Caudate nucleus (tissue), 63 donors: ENCODE measurements at places on chromosomes 6 and 20.

- no peak for DNase-seq
Measured at GRCh38 chr6:163589387-163589786, 174.9 kb downstream of the QKI start.

DNA sequence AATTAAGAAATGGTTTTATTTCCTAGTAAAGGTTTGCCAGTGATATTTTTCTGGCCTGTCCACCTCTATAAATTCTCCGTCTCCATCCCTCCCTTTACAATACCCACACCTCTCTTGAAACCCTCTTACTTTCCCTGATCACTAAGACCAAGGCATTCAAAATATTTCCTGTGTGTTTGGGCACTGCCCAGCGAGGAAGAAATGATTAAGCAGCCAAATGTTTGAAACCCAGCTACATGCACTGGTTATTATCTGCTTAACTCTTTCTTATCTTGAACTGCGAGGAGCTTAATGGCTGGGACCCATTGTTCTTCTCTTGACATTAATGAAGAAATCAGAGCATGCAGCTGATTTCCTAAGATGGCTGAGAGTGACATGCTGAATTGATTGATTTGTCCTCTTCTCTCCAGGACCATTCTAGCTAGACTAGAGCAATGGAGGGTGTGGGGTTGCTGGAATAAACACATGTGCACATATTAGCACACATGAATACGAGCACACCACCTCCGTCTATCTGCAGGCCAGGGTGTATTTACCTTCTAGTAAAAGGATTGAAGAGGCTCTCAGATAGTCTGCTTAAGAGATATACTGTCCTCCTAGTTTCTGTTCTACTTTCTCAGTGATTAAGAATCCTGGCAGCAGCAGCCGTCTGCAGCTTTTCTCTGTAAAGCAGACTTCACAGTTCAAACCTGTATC is 46.1 kb upstream of the PRDM1 start:
- DNase-seq = no peak

GRCh38 chr6:36109092-36109491 is 21.2 kb upstream of the MAPK13 start:
- DNase-seq = no peak

- no peak for DNase-seq
Measured at GRCh38 chr20:39935901-39936300, 753.1 kb downstream of the MAFB start.

DNA sequence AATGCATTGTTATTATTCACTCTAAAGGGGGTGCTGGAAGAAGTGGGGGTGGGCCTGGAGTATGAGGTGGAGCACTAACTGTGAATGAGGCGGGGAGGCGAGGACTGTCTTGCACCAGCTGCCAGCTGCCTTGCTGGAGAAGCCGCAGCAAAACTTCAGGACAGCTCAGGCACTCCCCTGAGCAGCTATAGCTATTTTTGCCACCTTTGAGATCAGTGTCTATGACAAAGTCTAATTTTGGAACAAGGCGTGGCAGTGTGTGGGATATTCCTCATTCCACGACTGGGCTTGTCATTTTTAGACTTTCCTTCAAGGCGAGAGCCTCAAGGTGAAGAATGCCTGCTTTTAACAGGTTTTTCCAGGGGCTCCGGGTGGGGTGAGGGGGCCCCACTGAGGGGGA is 143.8 kb downstream of the DOK5 start:
- DNase-seq = peak; percentile 48

DNA sequence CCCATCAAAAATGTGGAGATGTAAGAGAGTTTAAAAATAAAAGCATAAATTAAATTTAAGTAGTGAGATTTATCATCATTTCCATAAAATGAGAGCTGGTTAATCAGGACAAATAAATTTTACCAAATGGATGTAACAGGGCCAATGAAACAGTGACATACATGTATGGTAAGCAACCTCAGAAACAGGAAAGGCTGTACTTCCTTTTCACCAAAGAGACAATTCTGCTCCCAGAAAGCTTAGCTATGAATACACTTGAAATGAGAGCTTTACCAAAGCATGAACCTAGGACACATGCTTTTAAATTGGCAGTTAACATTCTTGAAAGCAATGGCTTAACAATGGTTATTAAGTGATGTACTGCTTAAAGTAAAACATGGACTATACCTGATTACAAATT is 12.1 kb upstream of the UBE2J1 start:
- DNase-seq = no peak

DNA sequence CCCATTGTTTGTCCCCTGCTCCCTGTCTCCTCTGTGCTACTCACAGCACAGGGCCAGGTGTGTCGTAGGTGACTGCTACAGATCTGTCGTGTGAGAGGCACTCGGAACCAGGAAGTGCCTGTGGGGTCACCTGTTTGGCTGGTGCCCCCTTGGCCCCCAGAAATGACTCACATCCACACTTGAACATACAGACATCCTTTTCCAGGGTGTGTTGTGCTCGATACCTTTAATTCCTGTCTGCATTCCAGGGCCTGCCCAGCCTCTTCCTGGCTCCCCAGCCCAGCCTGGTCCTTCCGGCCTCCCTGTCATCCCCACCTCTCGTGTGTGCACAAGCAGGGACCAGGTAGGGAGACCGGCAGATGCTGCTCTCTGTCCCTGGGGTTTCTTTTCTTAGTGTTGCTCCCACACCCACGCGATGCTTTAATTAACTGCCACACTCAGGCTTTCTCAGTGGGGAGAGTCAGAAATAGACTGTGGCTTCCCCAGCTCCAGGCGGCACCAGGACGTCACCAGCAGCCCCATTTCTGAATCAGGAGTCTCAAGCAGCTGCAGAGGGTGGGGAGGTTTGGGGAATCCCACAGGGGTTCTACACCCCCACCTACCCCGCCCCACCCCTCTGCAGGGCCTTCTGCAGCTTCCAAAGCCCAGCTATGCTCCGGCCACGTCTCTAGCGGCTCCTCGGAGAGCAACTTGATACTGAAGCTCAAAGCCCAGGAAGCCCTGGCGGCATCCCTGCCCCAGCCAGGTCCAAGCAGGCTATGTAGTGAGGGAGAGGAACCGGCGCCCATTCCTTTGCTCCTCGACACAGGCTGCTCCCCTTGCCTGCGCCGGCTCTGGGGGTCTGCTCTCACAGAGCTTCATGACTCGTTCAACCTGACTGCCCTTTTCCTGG is 102.2 kb downstream of the SYCP2 start:
- DNase-seq = no peak

GRCh38 chr20:63624486-63624885 is 2.4 kb downstream of the GMEB2 start:
- no peak for DNase-seq

- DNase-seq = no peak
Measured at GRCh38 chr6:145155873-145156782, 579.2 kb downstream of the EPM2A start.

DNA sequence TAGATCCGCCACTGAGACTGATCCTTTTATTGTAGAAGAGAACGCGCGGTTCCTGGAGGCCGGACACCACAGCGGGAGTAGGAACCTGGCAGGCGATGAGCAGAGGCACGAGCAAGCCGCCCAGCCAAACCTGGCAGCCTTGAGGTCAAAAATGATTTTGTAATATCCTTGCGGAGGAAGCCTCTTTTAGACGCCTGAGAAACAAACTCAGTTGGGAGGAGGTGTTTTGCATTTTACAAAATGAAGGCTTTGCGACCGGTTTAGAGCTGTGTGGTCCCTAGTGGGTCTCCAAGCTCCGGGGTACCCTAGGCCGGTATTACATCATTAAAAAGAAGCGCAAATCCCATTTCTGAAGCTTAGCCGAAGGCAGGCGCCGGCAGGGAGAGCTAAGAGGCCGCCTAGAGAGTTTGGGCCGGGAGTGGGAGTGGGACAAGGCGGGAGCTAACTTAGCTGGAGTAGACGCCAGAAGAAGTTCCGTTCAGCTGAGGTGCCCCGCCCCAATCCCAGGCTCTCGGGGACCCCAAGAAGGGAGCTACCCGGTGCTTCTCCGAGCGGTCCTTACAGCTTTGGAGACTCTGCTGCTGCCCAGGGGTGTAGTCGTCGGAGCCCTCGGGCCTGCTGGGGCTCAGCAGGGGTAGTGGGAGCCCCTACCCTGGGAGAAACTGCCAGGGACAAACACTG is 1.9 kb upstream of the TBX18 start:
- no peak for DNase-seq

GRCh38 chr6:4503700-4504099 is 272.5 kb upstream of the CDYL start:
- no peak for DNase-seq

DNA sequence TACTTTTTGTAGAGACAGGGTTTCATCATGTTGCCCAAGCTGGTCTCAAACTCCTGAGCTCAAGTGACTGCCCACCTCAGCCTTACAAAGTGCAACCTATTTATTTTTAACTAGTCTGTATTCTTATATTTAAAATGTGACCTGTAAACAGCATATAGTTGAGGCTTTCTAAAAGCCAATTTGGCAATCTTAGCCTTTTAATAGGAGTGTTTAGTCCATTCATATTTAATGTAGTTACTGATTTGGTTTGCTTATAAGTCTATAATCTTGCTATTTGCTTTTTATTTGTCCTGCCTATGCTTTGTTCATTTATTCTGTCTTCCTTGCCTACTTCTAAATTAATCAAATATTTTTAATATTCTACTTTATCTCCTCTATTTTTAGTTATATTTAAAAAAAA is 15.0 kb upstream of the SOX4 start:
- DNase-seq = no peak

GRCh38 chr6:34912715-34913464 is 23.8 kb downstream of the ANKS1A start:
- DNase-seq = no peak

- no peak for DNase-seq
Measured at GRCh38 chr20:37956107-37956585, 53.2 kb downstream of the VSTM2L start.

- DNase-seq = no peak
Measured at GRCh38 chr6:81750681-81751387, 1.6 kb downstream of the TENT5A start.

DNA sequence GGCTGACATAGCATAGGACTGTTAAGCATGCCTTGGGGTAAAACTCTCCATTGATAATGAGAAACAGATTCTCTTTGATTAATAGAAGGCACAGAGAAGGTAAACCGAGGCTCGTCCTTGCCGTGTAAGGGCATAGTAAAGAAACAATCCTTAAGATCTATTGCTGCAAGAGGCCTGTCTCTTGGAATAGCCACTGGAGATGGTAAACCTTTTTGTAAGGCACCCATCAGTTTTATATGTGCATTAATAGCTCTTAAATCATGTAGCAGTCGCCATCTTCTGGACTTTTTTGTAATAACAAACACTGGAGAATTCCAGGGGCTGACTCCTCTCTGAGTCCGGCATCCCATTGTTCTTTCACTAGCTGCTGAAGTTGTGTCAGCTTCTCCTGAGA is 8.4 kb upstream of the ABHD12 start:
- peak; percentile 36 for DNase-seq

DNA sequence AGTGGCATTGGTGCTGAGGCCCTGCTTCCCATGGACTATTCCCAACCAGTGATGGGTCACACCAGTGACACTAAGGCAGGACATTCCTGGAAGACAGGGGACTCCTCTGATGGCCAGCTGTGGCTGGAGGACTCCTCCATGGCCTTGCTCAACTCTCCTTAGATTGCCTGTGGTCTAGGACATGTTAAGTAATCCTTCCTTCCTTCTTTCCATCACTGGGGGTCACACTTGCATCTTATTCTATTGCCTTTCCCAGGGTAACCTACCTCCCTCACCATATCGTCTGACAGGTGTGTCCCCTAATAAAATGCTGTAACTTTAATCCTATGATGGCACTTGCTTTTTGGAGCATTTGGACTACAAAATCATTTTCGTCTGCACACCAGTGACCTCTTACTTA is 24.5 kb upstream of the HLA-A start:
- no peak for DNase-seq

GRCh38 chr6:135622081-135622480 is 124.5 kb upstream of the AHI1 start:
- DNase-seq = no peak

DNA sequence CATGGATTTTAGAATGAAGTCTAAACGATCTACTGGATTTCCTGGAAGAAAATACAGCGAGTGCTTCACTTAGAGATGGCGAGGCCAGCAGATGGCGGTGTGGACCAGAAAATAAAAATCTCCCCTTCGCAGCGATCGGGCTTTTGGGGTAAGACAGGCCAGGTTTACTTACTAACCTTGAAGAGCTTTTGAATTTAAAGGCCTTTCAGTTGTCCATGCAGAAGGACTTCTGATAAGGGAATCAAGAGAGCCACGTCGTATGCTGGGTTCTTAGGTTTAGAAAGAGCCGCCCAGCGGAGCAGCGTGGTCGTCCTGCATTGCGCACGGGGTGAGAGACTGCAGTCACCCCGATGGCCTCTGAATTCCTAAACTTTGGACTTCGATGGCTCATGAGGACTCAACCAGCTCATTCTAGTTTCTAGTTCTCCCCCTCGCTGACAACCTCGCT is 125.2 kb upstream of the RALGAPA2 start:
- no peak for DNase-seq

- DNase-seq = no peak
Measured at GRCh38 chr6:21438986-21439352, 154.6 kb upstream of the SOX4 start.

- DNase-seq = no peak
Measured at GRCh38 chr6:118537574-118537973, 10.5 kb upstream of the PLN start.

DNA sequence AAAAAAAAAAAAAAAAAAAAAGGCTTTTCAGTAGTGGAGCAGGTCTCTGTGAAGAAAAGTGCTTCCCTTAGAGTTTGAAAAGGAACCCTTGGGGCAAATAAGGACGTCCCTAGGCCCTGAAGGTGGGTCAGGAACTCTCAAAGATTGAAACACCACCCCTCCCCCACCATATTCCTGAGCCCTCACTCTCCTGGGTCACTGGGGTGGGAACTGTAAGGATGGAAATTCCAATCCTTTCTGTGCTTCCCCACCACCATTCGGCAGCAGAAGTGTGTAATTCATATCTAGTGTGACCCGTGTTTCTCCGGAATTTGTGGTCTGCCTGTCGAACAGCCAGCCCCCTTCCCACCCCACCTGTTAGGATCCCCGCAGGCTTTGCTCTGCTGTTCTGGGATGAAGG is 12.3 kb downstream of the CDYL start:
- no peak for DNase-seq

GRCh38 chr20:9071976-9072726 is 3.3 kb downstream of the PLCB4 start:
- no peak for DNase-seq

GRCh38 chr6:17972074-17972952 is 15.1 kb downstream of the KIF13A start:
- no peak for DNase-seq

- DNase-seq = no peak
Measured at GRCh38 chr6:67689329-67689728, 945.8 kb upstream of the ADGRB3 start.
